Tibial artery (tissue), 4 donors: ENCODE measurements at places on chromosomes 4 and X.
A peak's percentile ranks its signal among the peaks of the same experiment; 100 is the strongest.

GRCh38 chr4:64146030-64146429 lies 263.2 kb downstream of the TECRL start:
- no peak for DNase-seq

DNA sequence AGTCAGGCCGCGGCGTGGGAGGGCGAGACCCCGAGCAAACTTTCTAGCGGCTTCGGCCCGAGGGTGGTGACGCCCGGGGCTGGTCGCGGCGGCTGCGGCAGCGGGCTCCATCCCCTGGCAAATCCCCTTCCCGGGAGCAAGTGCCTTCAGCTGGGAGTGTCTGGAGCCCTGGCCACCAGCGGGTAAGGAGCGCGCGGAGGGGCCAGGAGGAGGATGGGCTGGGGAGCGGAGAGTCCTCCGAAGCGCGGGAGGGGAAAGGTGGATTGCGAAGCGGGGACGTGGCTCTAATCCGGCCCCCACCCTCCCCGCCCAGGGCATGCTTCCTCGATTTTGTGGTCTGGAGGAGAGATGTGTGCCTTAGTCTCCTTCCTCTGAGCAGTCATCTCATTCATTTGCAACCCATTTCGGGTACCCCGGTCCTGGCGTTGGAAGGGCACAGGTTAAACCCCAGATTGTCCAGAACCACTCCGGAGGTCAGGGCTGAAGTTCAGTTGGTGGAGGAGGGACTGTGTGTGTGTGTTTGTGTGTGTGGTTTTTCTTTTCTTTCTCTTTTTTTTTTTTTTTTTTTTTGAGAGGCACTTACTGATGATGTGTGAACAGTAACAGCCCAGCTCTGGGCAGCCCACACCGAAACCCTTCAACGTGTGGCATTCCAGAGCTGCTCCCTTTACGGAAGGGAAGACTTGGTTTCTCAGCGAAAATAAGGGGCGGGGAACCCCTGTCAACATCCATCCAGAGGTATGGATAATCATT lies 516 bp downstream of the SGMS2 start:
- peak; percentile 42 for DNase-seq

- no peak for DNase-seq
Measured at GRCh38 chr4:65007841-65008439, 598.7 kb upstream of the TECRL start.

DNA sequence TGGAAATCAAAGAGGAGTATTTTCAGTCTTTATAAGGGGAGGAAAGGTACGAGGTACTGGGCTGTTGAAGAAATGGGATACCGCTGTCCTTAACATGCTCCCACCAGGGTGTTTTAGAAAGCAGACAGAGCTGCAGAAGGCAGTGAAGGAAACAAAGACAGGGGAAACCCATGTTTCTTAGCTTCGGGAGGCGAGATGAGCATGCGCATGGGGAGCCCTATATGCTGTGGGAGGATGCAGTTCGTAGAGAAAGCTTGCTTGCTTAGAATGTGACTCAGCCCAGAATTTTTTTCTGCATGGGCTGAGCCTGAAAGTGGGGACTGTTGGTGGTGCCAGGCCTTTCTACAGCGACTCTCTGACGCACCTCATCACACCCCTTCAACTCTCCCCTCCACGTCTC lies 28.8 kb upstream of the SCOC start:
- DNase-seq, result no peak

DNA sequence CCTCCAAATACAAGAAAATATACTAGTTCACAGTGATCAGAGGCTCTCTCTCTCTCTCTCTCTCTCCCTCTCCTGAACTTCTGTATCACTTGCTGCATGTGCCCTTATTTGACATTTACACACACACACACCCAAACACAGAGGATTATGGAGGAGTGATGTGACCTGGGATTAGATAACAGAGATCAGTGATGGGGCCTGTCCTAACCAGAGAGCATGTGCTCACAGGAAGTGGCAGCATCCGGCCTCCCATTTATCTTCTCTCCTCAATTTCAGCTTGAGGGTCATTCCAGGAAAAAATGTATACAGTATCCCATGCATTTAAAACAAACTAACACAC lies 143.0 kb downstream of the TSPAN5 start:
- DNase-seq, result no peak

- no peak for DNase-seq
Measured at GRCh38 chr4:75644095-75644494, 13.8 kb upstream of the CDKL2 start.

- no peak for DNase-seq
Measured at GRCh38 chr4:94540476-94540875, 88.7 kb downstream of the PDLIM5 start.

DNA sequence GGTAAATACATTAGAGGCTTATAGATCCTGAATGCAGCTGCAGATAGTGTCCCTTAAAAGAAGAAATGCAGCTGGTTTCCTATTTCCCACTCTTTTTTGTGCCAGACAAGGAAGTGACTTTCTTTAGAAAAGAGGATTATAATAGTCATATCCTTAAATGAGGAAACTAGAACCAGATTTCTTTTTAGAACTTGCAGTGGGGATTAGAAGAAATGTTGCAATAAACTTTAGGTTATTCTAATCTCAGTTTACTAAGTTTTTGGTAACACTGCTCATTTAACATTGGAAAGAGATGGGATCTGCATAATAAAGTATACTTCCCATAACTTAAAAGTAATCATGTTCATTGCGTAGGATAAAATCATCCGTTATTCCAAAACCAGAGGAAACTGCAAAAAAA lies 101.9 kb downstream of the SLIT2 start:
- no peak for DNase-seq

GRCh38 chrX:46690818-46691217 lies 68.1 kb downstream of the SLC9A7 start:
- no peak for DNase-seq

- DNase-seq, result no peak
Measured at GRCh38 chrX:66015152-66015831, 24.6 kb downstream of the VSIG4 start.

- no peak for DNase-seq
Measured at GRCh38 chr4:181793096-181793495, 450.1 kb upstream of the TENM3 start.

GRCh38 chr4:108008721-108009120 lies 19.0 kb downstream of the HADH start:
- DNase-seq, result no peak

- DNase-seq, result peak; percentile 36
Measured at GRCh38 chrX:153981771-153982533, 9.4 kb downstream of the TMEM187 start.

GRCh38 chr4:186134257-186134656 lies 29.8 kb downstream of the FAM149A start:
- DNase-seq, result no peak

DNA sequence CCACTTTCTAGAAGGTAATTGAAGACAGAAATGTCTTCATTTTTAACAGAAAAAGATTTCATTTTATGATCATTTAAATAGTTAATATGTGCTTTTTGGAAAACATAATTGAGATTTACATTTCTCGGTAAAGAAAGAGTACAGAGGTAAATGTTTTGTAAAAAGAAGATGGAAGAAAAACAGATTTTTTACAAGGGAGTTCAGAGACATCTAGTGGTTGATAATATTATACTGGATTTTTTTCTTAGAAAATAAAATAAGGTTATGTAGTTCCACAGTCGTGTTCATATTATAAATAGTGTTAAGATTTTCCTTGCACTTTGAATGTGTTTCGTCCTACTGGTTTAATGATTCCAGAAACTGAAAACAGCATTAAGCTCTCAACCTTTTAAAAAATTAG lies 60.6 kb downstream of the SMARCA1 start:
- DNase-seq, result no peak

GRCh38 chrX:96722781-96723180 lies 38.1 kb downstream of the DIAPH2 start:
- no peak for DNase-seq

DNA sequence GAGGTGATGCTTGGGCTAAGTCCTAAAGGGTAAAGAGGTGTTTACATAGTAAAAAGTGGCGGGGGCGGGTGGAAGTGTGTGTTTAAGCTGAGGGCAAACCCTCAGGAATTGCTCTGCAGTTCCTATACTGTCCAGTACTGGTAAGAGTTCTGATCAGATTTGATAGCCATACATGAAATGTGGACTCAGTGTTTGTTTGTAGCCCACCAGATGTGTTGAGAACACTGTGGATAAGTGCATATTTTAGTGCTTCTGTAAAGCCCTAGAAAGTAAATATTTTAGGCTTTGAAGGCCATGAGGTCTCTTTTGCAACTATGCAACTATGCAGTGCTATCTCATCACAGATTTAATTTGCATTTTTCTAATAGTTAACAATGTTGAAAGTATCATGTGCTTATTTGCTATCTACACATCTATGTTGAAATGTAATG lies 80.7 kb upstream of the EOLA2 start:
- no peak for DNase-seq

DNA sequence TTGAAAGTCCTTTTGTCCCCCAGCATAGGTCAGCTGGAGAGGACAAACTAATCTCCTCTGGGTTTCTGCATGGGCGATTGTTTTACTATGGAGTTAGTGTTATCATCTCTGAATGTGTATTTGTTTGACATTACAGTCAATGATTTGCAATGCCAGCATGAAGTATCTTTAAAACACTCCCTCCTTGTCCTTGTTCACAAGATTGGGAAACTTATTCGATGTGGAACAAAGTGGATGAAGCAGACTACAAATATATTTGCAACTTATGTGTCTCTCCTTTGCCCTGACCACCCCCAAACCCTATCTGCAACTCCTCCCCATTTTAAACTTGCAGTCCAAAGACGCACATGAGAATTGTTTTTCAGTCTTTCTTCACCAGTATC lies 1.5 kb upstream of the PITX2 start:
- no peak for DNase-seq

DNA sequence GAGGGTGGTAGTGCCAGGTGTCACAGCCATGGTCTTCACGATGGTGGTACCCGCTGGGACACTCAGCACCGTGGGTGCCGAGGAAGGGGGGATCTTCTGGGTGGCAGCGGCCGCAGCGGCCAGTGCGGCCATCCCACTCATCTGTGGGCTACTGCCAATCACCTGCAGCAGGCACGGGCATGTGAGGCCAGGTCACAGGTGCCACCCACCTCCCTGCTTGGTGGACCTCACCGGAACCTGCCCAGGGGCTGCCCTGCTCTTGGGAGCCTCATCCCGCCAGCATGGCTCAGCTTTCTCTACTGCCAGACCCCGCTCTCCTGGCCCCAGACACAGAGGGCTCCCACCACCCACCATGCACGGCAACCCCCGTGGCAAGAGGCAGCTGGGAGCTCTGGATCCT lies 13.0 kb downstream of the HCFC1 start:
- DNase-seq, result no peak

- no peak for DNase-seq
Measured at GRCh38 chr4:22246847-22247246, 269.0 kb downstream of the ADGRA3 start.

DNA sequence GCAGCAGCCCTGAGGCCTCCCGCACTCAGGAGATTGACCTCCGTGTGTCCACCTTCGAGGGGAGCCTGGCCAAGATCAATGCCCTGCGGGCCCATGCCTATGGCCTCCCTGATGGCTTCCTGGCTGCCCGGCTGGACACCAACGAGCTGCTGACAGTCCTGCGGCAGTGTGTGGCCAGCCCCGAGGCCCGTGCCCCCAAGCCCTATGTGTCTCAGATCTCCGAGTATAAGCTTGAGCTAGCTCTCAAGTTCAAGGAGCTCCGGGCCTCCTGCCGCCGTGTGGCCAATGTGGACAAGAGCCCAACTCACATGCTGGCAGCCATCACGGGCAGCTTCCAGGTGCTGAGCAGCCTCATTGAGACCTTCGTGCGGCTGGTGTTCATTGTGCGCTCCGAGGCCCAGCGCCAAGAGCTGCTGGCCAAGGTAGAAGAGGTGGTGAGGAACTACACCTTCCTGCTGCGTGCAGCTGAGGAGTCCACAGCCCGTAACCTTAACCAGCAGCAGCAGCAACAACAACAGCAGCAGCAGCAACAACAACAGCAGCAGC lies 25.5 kb upstream of the PRPS1 start:
- no peak for DNase-seq

DNA sequence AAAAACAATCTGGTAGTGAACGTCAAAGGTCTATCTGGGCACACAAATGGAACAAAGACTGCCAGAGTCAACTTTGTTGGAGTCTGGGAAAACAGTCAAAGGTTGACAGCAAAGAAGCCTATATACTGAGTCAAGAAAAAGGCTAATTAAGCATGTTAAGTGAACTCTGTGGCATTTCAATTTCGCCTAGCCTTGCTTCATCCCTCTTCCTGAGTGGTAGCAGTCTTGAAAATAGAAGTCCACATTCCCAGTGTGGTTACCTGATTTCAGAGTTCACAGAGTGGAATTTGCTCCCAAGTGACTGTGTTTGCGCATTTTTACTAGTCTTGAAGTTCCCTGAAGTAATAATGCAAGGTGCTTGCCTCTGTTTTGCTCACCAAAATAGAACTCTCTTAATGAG lies 760.0 kb downstream of the FSTL5 start:
- no peak for DNase-seq

DNA sequence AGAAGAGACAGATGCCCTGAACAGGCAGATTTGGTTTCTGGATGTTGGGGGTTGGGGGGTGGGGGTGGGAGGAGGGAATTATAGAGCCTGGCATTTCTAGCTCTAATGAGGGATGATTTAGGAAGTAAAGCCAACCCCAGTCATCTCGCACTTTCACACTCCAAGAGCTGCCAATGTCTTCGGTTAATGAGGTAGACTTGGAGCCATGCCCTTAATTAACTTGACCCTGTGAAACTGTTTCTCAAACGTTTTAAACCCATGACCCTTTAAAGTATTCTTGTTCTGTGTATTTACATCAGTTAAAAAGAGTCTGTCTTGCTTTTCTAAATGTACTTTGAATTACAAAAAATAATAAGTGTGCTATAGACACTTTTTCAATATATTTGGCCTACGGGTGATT lies 466.9 kb downstream of the FAT4 start:
- no peak for DNase-seq

DNA sequence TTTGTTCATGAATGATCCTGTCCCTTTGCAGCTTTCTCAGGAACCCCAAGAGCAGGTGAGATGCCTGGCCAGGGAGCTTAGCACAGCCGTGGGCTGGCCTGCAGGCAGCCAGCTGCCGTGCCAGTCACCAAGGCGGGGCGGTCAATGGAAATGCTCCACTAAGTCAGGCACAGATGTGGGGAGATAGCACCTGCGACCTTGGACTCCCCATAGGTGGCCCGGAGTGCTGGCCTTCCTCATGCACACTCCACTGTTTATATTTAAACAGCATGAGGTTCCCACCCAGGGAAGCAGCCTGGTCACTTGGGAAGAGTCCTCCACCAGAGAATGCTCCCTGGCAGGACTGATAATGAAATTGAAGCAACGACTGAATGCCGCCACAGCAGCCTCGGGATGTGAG lies 14.2 kb upstream of the ADRA2C start:
- DNase-seq, result no peak

GRCh38 chrX:71615954-71616353 lies 2.4 kb downstream of the CXCR3 start:
- DNase-seq, result no peak

GRCh38 chrX:65586491-65586890 lies 51.9 kb upstream of the LAS1L start:
- no peak for DNase-seq

DNA sequence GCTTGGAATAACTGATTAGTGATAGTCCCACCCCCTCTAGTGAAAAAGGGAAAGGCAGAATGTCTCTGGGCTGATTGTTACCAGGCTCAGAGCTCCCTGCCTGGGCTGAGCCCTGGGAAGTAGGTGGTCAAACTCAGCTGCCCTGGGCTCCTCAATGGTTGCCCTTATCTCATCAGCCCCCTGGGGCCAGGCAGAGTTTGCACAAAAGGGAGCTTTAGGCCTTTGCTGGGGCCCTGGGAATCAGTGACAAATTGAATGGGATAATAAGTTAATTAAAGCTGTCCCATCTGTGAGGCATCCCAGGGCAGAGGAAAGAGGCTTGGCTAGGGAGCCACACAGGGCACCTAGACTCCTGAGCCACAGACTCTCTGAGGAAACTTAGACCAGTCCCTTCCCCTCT lies 89.0 kb downstream of the EFNB1 start:
- no peak for DNase-seq

GRCh38 chr4:142452161-142452855 lies 393.8 kb downstream of the INPP4B start:
- no peak for DNase-seq
